Stimulated activated CD4-positive, alpha-beta T cell treated with anti-CD3 and anti-CD28 coated beads, Interleukin-12 subunit alpha, Interleukin-12 subunit beta, amount 100 ng/mL, for 4 hours (primary cell): ENCODE measurements at places on chromosomes 7 and 10.

DNA sequence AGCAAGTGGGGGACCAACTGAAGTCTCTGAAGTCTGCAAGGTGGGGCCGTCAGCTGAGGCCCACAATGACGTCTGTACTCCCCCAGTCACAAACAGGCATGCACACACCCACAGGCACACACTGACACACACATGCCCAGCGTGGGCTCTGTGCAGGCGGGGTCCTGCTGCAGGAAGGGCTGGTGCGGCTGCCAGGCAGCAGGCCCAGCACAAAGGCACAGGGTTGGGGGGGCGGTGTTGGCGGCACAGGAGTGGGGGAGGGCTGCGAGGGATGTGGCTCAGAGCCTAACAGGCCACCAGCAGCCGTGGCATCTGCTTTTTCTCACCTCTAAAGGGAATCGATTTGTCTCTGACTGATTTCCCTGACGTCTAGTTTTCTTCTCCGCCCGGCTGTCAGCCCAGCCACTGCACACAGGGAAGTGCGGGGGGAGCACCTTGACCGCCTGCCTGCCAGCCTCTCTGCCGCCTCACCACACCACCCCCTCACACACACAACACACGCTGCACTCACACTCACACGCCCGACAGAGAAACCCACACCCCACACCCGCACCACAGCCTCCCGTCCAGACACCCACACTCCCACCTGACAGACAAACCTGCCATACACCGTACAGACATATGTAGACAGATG lies 43.5 kb upstream of the ZMIZ1 start:
- DNase-seq: no peak

DNA sequence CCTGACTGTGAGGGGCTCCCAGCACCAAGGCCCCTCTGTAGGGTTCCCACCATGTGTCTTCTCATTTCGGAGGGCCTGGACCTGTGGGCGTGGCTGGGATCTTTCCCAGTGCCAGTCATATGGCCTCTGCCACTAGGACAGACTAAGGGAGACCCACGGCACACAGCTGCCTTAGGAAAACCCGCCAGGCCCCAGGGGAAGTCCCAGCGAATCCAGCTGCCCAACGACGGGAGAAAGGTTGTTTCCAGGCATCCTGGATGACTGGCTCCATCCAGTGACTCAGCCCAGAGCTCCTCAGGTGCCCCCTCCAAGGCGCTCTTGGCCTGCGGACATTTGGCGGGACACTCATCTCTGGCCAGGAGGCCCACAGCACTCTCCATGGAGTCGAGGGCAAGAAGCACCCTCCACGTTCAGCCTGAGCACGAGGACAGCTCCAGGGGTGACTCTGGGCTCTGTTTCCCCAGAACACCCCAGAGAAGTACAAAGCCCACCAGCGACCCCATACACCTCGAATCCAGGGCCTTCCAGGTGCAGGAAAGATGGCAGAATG lies 39.9 kb downstream of the PWWP2B start:
- DNase-seq: no peak

DNA sequence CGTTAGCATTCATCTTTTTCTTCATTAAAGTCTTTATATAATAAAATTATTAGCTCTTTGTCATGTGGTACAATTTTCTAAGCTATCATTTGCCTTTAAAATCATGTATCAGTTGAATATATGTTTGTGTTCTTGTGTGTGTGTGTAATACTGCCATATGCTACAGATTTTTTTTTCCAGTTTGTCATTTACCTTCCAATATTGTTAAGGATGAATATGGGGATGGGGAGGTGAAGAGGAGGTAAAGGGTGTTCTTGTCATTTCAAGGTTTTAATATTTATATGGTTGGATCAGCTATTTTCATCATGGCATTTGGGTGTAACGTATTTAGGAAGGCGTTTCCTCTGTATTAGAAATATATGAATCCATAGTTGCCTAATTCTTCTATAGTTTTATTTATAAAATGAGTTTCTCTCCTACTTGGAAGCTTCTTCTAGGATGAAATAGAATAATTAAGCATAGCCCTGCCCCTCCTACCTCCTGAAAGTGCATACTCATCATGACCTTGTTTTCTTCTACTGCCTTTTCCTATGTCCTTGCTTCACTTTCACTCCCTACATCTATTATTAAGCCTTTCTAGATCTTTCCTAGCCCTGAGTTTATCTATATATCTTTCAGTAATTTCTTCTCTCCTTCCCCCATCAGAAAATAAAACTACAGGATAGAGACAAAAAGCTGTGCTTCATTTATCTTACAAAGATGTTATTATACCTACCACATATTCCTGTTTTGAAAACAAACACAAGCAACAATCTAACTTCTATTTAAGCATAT lies 25.1 kb downstream of the RAB18 start:
- DNase-seq: no peak

GRCh38 chr7:7695111-7695817 lies 23.1 kb downstream of the RPA3 start:
- no peak for DNase-seq

GRCh38 chr7:14936554-14936953 lies 34.0 kb upstream of the DGKB start:
- no peak for DNase-seq

- peak; percentile 17 for DNase-seq
These were observed 661 bp downstream of the HECTD2 start for GRCh38 chr10:91410638-91411371.
